ENCODE measurements at places on chromosomes 6 and 20.

GRCh38 chr6:95923518-95923917, 92.3 kb upstream of the FUT9 start:
- no peak for DNase-seq

DNA sequence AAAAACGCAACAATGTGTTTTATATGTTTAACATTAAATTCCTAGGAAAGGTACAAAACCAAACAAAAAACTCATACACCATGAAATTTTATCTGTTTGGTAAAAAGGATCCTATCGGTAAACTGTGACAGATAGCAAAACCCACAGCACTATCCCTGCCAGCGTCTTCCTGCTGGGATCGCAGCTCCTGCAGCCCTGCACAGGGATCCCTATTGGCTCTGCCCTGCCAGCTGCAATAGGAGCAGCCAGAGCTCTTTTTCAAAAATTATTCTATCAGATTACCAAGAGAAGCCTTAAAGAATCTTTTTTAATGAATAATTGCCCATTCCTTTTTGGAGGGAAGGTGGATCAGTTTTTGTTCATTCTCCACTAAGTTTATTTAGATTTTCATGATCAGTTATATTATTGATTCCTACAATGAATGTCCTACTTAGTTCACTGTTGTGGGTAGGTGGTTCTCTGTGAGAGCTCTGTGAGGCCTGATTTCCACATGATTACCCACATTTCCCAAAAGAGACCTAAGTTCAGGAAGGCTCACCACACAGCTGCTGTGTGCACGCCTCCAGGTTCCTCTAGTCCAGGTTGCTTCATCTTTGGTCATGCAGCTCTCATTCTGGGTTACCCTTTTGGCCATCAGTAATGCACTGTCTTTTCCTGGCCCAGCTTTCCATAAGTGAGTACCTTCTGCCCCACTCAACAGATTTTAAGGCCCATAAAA, 293.8 kb downstream of the FRK start:
- DNase-seq, result no peak

- DNase-seq, result no peak
These were observed 45.9 kb downstream of the TFAP2B start for GRCh38 chr6:50864601-50865000.

DNA sequence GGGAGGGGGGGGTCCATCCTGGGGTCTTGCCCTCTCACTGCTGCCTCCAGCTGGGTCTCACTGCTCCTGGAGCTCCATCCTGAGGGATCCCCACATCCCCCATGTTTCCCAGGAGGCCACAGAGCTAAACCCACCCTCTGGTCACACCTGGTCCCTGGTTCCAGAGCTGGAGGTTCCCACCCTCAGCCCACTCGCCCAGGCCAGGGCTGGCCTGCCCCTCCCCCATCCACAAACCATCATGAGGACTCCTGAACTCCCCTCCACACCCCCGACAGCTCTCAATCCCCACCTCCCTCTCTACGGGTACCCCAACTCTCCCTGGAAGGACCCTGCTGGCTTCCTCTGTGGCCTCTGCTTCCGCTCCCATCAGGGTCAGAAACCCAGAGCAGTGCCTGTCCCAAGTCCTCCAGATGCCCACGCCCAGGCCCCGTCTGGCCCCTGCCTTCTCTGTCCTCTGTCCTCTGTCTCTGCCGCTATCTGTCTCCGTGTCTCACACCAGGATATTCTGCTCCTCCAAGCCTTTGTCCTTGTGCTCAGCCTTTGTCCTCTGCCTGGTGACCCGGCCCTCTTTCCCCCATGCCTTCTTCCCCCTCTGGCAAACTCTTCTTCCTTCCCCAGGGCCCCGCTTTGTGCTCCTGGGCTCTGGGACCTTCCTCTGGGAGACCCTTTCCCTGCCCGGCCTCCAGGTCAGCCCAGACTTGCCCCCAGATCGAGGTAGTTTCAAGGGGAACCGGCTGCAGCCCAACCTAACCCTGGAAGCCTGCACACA, 74.0 kb downstream of the SRC start:
- DNase-seq, result no peak

DNA sequence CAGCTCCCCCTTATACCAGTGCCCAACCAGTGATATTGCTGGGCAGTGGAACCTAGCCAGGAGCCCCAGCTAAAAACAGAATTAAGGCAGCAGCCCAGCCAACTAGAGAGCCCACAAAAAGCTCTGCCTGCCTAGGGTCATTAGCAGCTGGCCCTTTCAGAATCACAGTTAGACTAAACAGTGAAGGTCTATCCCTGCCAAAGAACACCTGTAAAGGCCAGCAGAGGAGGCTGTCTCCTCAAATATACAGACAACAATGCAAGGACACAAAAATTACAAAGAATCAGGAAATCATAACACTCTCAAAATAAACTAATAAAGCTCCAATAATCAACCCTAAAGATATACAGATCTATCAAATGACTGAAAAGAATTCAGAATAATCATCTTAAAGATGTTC, 77.8 kb upstream of the HTR1E start:
- no peak for DNase-seq

DNA sequence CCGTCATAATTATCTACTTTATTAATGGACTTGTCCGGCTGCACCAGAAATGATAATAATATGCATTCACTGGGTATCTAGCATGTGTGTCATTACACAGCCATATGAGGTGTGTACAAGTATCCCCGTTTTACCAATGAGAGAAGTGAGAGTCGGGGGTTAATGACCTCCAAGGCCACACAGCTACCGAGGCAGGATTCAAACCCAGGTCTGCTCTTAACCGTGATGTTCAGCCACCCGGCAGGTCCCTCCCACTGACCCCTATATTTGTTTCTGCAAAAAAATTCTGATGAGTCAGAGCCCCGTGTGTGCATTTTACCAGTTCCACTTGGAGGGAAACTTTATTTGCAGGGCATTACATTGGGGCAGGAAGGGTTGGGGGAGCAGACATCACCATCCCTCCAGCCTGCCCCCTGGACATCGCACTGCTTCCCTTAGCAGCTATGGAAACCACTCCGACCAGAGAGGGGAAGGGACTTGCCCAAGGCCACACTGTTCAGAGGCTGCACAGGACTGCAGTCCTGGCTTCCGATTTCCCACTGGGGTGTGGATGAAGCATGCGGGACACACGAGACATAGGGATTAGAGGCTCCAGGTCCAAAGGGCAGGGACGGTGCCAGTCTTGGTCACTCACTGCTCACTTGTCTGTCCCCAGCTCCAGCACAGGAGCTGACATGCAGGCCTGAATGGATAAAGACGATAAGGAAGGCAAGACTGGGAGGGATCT, 10.1 kb upstream of the SRC start:
- DNase-seq, result no peak

DNA sequence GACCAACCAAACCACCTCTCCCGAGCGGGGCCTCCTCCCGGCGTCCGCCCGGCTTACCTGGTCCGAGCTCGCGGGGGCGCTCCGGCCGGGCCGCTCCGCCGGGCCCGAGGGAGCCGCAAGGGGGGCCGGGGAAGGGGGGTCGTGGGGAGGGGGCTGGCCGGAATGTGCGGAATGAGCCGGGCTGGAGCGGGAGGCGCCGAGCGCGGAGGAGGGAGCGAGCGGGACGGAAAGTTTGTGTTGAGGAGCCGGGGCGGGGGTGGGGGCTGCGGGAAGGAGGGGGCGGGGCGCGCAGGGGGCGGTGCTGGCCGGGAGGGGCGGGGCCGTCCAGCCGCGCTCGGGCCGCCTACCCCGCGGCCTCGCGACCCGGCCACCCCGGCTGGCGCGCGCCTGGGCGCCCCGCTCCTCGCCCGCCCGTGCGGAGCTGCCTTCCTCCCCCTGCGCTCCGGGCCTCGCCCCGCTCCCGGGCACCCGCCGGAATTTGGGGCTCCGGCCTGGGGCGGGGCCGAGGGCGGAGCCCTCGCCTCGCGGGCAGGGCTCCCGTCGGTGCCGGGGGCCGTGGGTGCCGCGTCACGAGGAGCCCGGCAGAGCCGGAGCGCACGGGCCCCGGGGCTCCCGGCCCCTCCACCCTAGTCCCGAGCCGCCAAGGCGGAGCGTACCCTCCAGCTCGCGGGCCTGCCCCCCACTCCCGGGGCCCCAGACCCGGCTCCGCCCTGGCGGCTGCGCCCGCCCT, at the start of gene TEAD3:
Gene TEAD3 (minus strand): TSS at position 239 of the 730 bp plus-strand sequence.
- peak; percentile 82 for DNase-seq

- DNase-seq, result no peak
These were observed 61.8 kb downstream of the CTNNBL1 start for GRCh38 chr20:37755665-37756064.

DNA sequence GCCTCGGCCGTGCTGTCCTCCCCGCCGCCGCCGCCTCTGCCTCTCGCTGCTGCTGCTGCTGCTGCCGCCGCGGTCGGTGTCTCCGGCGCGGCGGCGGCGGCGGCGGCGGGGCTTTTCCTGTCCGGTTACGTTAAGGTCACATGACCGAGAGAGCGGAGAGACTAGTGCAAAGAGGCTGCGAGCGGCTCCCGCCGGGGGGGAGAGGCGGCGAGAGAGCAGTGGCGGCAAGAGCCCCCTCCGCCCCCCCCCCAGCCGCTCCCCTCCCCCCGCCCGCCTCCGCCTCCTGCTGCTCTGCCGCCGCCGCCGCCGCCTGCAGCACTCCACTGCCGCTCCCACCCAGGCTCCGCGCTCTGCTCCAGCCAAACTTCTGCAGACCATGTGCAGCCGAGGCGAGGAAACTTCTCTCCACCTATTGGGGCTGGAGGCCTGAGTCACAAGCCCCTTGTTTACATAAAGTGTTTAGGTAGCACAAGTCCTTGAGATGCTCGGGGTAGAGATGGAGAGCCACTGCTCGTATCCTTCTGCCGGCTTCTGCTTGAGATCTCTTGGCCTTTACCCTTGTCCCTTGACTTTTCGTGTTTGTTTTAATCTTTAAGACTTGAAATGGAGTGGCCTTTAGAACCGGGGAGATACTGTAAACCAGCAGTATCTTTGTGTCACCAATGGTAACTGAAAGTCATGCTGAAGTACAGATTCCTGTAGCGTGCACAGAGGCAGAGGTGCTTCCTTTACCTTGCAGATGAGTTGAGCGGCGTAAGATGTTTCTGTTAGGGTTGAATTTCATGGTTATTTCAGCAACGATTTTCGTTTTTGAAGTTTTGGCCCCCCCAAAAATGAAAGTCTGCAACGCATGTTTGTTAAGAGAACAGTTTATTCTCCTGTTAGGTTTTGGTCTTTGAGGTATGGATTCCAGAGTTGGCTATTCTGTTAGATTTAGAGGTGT, at the start of gene ZBTB2:
Gene ZBTB2 (minus strand): TSS at position 89 of the 943 bp plus-strand sequence. CDS start 17,922 bp downstream, outside the sequence.
- DNase-seq, result peak; percentile 38

- DNase-seq, result no peak
These were observed 661.8 kb upstream of the DEFB115 start for GRCh38 chr20:30595698-30596097.

DNA sequence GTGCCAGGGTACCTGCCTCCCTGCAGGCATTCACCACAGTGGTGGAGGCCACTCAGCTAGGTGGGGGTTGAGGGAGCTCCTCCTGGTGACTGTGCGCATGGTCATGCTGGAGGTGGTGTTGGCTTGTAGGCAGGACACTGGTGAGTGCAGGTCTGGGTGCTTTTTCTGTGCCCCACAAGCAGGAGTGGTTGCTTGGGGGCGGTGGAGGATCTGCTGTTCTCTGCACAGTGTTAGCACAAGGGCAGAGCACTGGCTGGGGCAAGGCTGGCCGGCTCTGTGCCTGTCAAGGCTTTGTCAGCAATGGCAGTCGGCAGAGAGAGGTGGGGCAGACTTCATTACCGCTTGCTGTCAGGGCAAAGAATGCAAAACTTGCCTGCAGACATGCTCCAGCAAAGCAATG, 632.1 kb upstream of the ID4 start:
- DNase-seq, result no peak

- DNase-seq, result no peak
These were observed 38.8 kb downstream of the ISM1 start for GRCh38 chr20:13259921-13260320.

- no peak for DNase-seq
These were observed 34.6 kb downstream of the NEDD9 start for GRCh38 chr6:11197850-11198249.

DNA sequence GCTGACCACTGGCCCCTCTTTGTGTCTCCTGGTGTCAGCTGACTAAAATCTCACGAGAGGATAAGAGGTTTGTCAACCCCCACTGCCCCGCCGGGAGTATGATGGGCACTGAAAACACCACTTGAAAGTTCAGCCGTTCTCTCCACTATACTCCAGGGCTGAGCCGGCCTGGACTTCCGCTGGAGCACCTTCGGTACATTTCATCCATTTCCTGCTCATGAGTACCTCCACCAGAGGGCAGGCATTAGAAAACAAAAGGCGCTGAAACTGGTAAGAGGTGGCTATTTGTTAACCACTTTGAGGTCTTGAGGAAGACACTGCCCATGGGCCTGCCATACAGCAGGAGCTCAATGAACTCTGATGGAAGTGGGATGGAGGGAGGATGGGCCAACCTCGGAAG, 17.9 kb upstream of the ANKRD60 start:
- DNase-seq, result no peak

DNA sequence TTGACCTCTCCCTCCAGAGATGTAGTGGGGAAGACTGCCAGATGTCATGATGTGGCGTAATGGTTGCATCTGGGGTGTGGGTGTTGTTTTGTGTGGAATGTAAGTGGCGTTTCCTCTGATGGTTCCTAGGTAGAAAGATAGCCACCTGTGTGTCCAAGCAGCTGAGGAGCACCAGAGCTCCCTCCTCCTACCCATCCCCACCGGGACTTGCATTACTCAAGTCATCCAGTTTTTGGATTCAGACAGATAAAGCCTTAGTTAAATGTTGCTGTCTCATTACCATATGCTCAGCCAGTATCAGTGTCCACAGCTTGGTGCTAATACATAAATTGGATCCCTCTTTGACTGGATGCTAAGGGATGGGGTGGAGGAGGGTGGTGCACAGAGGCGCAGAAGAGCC, 282.3 kb downstream of the TBC1D7 start:
- no peak for DNase-seq

- DNase-seq, result no peak
These were observed 6.1 kb downstream of the RIN2 start for GRCh38 chr20:19764207-19764606.

DNA sequence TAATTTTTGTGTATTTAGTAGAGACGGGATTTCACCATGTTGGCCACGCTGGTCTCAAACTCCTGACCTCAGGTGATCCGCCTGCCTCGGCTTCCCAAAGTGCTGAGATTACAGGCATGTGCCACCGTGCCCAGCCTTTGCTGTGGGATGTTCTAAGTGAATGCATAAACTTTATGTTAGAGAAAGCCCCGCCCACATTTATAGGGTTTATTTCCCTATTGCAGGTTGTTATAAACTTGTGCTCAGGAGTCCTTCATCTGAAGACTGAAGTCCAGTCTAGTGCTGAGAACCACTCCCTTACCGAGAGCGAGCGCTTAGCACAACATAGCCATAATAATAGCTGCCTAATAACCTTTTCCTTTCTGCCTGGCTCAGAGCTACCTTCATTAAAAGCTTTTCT, 75.4 kb upstream of the ZNF217 start:
- DNase-seq, result no peak

- DNase-seq, result peak; percentile 55
These were observed 116.3 kb upstream of the CHD6 start for GRCh38 chr20:41734506-41734945.

- DNase-seq, result no peak
These were observed 80.9 kb upstream of the TAB2 start for GRCh38 chr6:149236589-149236988.
